ENCODE measurements at places on chromosomes 2 and 18.

- DNase-seq: peak; percentile 35
Observed at GRCh38 chr2:57893786-57894185, 152.8 kb upstream of the VRK2 start.

DNA sequence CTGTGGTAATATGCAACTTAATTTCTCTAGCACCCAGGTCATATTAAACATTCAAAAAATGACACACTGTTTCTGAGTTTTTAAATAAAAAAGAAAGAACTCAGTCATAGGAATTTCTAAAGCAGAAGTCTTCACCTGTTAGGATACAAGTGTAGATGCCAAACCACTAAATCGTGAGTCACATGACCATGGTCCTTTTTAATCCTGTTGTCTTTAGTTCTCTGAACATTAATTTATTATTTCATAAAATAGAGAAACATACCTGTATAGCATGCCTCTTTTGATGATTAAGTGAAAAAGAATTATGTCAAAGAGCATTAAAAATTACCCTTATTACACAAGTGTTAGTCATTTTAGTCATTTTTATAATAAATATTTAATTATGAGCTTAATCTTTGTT, 398.8 kb downstream of the CCDC85A start:
- DNase-seq: no peak

GRCh38 chr2:234847639-234848038, 104.2 kb upstream of the SH3BP4 start:
- no peak for DNase-seq

DNA sequence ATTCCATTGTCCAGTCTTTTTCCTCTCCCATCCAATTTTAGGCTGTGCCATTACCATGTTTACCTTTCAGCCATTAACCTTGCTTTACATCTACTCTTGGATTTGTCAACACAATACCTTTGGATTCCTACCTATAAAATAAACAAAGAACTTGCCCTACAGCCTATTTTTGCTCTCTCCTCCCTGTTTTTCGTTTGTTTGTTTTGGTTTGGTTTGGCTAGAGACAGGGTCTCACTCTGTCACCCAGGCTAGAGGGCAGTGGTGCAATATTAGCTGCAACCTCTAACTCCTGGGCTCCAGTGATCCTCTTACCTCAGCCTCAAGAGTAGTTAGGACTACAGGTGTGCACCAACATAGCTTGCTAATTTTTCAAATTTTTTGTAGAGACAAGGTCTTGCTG, 76.1 kb downstream of the SP100 start:
- no peak for DNase-seq

GRCh38 chr2:42060718-42061619, 13.1 kb downstream of the PKDCC start:
- peak; percentile 95 for DNase-seq

GRCh38 chr2:64562148-64562784, 38.1 kb downstream of the AFTPH start:
- peak; percentile 22 for DNase-seq

DNA sequence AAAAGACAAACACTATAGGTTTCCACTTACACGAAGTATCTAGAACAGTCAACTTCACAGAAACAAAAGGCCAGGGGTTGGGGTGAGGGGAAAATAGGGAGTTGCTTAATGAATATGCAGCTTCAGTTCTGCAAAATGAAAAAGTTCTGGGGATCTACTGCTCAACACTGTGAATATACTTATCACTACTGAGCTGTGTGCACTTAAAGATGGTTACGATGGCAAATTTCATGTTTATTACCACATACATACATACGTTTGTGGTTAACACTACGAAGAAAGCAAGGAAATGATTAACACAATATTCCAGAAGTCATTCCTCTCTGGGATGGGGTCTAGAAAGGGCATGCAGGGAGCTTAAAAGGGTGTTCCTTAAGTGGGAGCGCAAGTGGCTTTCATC, 19.3 kb downstream of the MBOAT2 start:
- no peak for DNase-seq

GRCh38 chr2:86400321-86400720, 40.9 kb upstream of the KDM3A start:
- no peak for DNase-seq

DNA sequence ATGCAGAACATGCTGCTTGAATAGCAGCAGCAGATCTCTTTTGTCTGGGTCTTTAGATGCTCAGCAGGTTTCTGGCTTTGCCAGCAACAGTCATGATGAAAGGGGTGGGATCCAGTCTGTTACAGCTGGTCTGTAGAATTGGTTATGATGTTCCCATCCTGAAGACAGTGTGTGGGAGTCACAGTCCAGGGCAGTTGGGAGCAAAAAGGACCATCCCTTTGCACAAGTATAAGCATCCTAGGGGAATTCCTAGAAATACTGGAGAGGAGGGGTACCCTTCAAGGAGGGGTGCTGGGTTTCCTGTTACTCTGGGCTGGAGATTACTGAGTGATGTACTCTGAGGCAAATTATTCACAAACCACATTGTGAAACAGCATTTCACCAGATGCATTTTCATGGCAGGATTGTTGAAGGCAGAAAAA, 119.9 kb upstream of the RND3 start:
- no peak for DNase-seq

DNA sequence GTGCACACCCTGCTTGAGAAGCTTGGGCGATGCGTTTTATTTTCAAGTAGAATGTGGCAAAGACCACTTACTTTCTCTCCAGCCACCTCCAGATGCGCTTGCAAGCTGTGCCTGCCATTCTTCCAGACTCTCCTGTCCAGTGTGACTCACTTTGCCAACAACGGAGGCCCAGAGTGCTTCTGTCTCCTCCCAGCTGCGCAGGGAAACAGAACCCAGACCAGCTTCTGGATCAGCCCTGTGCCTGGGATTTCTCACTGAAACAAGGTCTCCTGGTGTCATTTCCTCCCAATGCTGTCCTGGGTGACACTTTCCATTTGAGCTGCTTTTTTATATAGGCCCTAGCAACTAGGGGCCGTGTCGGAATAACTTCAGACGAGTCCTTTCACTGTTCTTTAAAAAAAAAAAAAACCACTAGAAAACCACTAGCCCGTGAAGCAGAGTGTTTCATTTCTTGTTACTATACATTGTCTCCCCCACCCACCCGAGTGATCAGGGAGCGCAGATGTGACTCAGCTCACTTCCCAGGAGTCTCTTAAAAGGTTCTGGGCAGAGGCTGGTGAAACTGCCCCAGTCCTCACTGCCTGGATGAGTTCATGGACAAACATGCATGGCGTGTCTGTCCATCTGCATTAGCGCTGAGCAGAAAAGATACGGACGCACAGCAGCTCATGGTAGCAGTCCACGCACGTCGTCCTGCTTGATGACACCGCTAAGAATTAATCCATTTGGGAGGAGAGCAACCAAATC, 25.3 kb upstream of the RPL31 start:
- no peak for DNase-seq

DNA sequence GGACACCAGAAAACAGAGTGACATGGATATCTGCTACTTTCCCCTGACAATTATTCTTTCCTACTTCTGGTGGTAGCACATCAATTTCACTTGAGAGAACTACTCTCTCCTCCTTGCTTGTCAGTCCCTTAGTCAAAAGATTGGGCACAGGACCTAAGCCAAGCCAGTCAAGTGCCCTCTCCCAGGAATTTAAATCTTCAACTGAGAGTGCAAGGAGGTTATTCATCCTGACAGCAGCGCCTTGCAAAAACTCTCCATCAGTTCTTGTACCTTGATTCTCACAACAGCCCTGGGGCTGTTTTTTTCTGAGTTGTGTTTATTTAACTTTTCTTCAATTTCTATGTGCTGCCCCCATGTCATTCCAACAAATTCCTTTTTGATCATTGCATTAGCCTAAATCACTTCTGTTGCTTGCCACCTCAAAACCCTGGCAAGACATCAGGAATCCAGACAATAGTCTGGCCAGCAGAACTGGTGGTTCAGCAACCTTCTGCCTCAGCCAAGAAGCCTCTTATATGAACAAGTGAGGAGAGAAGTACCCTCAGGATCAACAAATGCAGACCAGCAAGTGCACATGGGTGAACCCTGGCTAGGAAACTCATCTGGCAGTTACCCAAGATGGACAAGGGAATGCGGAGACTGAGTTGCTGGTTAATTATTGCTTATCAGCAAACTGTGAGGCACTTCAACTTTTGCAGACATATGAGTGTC, 19.4 kb downstream of the COL4A3 start:
- no peak for DNase-seq

GRCh38 chr18:8477615-8478014, 131.6 kb upstream of the RAB12 start:
- no peak for DNase-seq

- DNase-seq: no peak
Observed at GRCh38 chr2:110216803-110217202, 4.5 kb upstream of the MTLN start.

DNA sequence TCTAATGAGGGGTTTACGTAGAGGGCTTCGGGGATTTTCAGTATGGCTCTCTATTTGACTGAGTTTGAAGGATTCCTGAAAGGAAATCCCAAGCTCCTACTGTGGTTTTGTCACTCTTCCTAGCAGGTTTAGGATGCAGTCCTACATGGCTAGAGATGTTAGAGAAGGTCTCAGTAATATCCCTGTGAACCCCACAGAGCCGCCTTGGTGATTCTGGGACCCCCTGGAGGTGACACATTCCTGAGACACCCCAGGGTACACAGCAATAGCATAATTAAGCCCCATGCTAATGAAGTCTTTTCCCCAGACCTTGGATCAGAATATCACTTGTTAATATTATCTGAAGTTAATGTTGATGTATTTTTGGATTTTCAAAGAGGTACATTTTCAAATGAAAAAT, 103.8 kb downstream of the SNTG2 start:
- DNase-seq: no peak

Measured in large intestine (tissue), 12 donors.